ENCODE measurements at places on chromosomes 13 and 19.

- DNase-seq = no peak
Measured at GRCh38 chr13:59587030-59587429, 576.7 kb downstream of the DIAPH3 start.

DNA sequence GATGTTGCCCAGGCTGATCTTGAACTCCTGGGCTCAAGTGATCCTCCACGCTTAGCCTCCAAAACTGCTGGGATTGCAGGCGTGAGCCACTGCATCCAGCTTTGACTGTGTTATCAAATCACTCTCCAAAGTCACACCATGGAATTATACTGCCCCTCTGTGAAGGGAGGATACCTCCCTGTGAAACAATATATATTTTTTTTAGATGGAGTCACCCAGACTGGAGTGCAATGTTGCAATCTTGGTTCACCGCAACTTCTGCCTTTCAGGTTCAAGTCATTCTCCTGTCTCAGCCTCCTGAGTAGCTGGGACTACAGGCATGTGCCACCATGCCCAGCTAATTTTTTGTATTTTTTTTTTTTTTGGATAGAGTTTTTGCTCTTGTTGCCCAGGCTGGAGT lies 7.7 kb downstream of the TYK2 start:
- DNase-seq = no peak

DNA sequence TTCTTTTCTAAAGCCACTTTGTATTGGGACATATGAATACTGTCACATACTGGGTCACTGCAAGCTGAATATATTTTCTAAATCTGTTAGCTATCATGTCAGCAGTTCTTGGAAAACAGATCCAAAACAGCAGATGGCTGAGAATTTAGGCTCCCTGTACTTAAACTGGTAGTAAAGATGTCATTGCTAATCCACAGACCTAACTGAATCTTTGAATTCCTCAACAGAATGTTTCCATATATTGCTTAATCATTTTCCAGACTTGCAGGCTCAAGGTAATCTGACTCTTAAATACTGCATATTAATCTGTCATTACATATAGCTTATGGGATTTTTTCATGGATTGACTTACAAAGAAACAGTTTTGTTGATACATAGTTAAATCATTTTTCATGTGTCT lies 639.0 kb upstream of the KLHL1 start:
- no peak for DNase-seq

GRCh38 chr19:18333680-18334079 lies 6.7 kb upstream of the PGPEP1 start:
- DNase-seq = no peak

GRCh38 chr13:65825039-65825438 lies 1405.1 kb downstream of the PCDH9 start:
- DNase-seq = no peak

- peak; percentile 23 for DNase-seq
Measured at GRCh38 chr19:52307275-52307674, 10.3 kb downstream of the ZNF480 start.

- DNase-seq = peak; percentile 46
Measured at GRCh38 chr19:40424637-40425449, 949 bp downstream of the SERTAD1 start.

DNA sequence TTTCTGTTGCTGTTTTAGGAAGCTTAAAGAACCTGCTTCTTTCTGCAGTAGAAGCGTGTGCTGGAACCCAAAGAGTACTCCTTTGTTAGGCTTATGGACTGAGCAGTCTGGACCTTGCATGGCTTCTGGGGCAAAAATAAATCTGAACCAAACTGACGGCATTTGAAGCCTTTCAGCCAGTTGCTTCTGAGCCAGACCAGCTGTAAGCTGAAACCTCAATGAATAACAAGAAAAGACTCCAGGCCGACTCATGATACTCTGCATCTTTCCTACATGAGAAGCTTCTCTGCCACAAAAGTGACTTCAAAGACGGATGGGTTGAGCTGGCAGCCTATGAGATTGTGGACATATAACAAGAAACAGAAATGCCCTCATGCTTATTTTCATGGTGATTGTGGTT lies 103.1 kb downstream of the TNFRSF19 start:
- no peak for DNase-seq

GRCh38 chr19:13707915-13708314 lies 56.4 kb upstream of the MRI1 start:
- no peak for DNase-seq

DNA sequence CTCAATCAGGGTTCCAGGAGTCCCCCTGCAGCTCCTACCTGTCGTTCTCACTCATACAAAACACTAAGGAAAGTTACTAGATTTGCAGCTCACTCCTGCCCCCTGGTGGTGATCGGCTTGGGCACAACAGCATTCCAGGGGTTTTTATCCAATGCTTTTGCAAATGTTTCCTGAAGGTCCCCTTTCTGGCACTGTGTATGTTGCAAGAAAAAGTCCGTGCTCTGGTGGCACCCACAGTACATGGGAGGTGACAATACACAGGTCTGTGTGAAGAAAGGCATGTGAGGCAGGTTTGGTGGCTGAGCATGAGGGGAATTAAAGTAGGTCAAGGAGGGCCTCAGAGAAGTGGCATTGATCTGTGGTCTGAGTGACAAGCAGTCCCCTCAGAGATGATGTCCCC lies 8.6 kb upstream of the TYK2 start:
- peak; percentile 89 for DNase-seq

DNA sequence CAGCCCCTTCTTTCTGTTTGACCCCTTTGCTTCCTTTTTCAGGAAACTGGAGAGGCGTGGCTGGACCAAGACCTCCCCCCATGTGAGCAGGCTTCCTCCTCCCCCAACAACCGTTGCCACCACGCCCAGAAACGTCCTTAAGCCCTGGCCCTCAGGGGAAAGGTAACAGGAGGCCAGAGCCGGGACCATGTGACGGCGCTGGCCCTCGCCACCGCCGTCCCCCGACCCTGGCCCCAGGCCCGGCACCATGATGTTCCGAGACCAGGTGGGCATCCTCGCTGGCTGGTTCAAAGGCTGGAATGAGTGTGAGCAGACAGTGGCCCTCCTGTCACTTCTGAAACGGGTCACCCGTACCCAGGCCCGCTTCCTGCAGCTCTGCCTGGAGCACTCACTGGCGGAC lies 14.4 kb downstream of the SAMD4B start:
- no peak for DNase-seq

DNA sequence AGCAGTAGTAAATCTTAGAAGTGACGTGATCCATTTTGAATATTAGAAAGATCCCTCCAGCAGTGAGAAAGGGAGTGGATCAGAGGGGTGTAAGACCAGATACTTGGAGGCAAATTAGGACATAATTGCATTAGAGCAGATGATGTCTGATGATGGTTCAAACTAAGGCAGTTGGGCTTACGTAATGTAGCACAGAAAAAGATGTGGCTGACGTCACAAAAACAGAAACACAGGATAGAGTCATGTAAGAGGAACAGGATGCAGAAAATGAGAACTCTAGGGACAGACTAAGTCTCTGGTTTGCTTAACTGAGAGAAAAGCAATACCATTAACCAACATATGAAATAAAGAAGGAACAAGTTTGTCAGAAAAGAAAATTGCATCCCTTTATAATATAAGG lies 392.5 kb upstream of the DACH1 start:
- DNase-seq = no peak

DNA sequence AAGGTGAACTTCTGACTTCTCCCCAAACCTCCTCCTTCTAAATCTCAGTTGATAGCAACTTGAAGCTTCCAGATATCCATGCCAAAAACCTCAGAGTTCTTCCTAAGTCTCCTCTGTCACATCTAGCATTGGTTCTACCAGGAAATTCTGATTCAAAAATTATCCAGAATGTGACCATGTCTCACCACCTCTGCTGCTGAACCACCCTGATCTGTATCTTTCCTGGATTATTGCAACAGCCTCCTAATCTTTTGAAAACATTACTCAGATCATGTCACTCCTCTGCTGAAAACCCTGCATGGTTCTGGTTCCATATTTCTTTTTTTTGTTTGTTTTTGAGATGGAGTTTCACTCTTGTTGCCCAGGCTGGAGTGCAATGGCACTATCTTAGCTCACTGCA lies 78.7 kb upstream of the TNFSF11 start:
- DNase-seq = no peak

DNA sequence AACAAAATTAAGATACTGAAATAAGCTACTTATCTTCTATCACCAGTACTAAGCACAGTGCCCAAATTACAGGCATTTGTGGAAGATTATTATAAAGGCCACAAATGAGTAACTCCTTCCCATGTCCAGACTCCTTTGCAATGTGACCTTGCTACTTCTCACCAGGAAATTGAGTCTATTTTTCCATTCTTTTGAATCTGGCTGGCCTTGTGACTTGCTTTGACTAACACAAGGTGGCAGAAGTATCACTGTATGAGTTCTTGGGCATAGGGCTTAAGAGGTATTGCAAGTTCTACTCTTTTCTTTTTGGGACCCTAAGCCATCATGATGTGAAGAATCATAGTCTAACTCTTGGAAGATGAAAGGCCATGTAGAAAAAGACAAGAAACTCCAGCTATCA lies 49.9 kb downstream of the UGGT2 start:
- no peak for DNase-seq

GRCh38 chr13:33727297-33728083 lies 90.5 kb upstream of the RFC3 start:
- DNase-seq = no peak

DNA sequence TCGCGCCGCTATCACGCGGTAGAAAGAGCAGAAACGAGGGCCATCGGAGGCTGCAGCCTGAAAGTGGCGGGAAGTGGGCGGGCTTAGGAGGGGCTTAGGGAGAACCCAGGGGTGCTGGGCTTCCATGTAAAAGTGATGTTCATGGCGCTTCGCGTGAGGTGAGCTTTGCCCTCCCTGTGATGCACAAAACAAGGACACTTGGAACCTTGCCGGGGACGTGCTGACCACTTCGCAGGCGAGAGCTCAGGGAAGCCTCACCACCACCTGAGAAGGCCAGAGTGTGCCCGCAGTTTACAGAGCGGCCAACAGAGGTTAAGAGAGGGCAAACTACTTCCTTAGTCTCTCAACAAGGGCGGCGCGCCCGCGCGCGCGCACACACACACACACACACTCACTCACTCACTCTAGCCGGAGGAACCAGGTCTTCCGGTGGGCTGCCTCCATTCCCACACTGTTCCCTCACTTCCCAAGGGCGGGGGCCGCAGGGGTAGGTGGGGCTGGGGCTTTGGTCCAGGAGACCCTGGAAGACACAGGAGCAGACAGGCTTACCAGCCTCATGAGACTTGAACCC lies 651 bp downstream of the GAPDHS start:
- DNase-seq = peak; percentile 58

GRCh38 chr19:35332817-35333216 lies 3.8 kb downstream of the CD22 start:
- DNase-seq = peak; percentile 64

DNA sequence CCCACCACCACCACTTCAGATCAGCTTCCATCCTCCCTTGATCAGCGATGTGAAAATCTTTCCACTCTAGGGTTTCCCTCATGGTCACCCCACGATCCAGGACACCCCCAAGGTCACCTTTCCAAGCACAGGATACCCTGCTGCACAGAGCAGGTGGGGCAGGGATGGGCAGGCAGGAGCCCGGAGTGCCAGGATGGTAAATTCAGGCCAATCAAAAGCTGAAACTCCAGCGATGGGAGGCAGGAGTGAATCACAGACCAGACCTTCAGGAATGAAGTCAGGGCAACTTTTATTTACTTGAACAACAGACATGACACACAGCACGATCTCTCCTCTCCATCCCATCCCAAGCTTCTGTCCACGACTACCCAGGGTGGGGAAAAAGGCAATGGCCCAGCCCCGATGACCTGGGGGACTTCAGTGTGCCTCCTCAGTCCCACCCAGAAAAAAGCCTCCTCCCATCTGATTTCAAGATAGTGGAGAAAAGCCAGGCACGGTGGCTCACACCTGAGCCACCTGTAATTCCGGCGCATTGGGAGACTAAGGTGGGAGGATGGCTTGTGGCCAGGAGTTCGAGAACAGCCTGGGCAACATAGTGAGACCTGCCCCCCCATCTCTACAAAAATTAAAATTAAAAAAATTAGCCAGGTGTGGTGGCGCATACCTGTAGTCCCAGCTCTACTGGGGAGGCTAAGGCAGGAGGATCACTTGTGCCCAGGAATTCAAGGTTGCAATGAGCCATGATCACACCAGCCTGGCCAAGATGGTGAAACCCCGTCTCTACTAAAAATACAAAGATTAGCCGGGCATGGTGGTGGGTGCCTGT lies 39.2 kb downstream of the ZSWIM4 start:
- peak; percentile 39 for DNase-seq

DNA sequence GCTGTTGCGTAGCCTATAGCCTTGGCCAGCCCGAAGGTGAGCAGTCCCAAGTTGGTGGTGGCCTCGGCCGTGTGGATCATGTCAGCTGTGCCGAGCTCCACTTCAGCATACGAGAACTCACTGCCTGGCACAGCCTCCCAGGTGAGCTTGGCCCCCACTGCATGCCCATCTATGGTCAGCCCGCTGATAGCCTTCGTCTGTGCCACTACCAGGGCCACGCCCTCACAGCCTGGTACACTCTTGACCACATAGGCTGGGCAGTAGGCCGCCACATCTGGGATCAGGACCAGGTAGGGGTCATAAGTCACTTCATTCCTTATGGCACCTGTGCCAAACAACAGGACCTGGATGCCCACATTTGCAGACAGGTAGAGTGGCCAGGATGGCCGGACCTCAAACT lies 7.4 kb downstream of the FCGBP start:
- DNase-seq = no peak

DNA sequence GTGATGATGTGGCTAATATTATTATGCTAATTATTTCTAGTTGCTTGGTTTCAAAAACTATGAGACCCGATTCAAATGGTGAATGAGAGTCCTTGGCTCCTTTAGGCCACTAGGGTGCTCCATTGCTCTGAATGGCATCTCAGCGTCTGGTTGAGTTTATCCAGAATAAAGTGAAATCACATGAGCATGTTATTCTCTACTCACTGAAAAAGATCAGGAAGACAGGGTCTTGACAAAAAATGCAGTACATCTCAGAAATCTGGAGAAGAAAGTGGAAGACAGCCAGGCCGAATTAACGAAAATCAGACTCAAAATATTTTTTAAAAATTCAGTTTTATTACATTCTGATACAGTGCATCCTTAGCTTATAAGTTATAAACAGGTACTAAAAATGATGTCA lies 516.2 kb downstream of the MYO16 start:
- DNase-seq = no peak

GRCh38 chr19:51704626-51705025 lies 11.5 kb downstream of the SPACA6 start:
- no peak for DNase-seq

- no peak for DNase-seq
Measured at GRCh38 chr19:31534786-31535657, 185.8 kb upstream of the TSHZ3 start.

- DNase-seq = peak; percentile 32
Measured at GRCh38 chr19:23075031-23075733, 41.6 kb upstream of the ZNF730 start.
